Left colon (tissue), 2 donors: ENCODE measurements at places on chromosomes 6 and 20. TPM values are rescaled to one million over a fixed set of nuclear protein-coding genes. Genes with fewer than 3 reads are reported as not detected.

The MATN4 gene
- total RNA-seq = not detected

The SULF2 gene
- 124 TPM for total RNA-seq

GRCh38 chr6:53648184-53648943 is 17.2 kb downstream of the KLHL31 start:
- DNase-seq = no peak

DNA sequence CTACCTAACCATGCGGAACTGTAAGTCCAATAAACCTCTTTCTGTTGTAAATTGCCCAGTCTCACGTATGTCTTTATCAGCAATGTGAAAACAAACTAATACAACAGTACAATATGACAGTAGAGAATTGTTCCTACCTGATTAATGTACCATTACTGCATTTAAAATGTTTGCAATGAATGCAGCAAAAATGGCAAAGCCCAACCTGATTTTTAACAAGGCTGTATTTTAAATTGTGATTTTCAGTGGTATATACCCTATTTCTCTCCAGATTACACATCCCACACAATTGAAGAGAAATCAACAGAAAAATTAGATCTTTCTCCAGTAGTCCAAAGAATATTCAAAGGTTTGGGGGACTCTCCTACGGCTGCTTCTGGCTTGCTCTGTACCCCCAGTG is 3.3 kb upstream of the PCSK2 start:
- no peak for DNase-seq

DNA sequence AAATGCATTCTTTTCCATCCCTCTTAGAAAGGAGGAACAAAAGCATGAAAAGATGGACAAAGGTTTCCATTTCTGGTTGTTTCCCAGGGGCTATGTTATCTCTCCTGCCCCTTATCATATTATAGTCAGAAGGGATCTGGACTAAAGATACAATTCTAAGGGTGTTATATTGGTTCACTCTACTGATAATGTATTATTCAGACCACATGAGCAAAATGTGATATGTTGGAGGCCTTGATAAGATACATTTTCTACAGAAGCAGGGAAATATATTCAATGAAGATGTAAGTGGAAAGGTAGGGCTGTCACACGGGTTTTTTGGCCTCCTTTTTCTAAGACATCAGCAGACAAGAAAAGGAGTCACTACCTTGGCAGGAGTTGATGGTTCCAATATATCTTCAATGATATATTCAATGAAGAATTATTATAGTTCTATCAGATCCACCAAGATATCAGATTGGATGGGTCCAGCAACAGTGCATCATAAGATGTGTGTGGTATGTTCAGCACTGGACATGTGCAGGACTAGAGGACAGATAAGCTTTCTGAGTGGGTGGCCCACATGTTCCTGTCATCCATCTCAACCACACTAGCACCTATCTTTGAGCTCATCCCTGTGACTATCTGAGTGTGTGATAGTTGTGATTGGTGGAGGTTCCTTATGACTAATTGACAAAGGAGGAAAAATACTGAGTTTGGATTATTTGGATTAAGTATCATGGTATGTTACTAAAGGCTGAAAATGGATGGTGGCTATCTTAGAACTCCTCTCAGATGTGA is 5.7 kb upstream of the ZKSCAN3 start:
- DNase-seq = no peak

The LGSN gene
- total RNA-seq = 0.06 TPM

GRCh38 chr6:40755749-40756452 is 168.7 kb upstream of the LRFN2 start:
- no peak for DNase-seq

The PDE7B gene
- total RNA-seq = 1.4 TPM
